Neural progenitor cell (in vitro differentiated cells): ENCODE measurements at places on chromosomes 4 and X.

- no peak for DNase-seq
Observed at GRCh38 chr4:99817309-99817890, 773 bp downstream of the DAPP1 start.

GRCh38 chr4:161517941-161518340, 645.9 kb downstream of the FSTL5 start:
- no peak for DNase-seq

GRCh38 chr4:59966758-59967157, 1233.4 kb upstream of the ADGRL3 start:
- DNase-seq: no peak

- DNase-seq: peak; percentile 45
Observed at GRCh38 chr4:876780-877179, 50.9 kb upstream of the CPLX1 start.

DNA sequence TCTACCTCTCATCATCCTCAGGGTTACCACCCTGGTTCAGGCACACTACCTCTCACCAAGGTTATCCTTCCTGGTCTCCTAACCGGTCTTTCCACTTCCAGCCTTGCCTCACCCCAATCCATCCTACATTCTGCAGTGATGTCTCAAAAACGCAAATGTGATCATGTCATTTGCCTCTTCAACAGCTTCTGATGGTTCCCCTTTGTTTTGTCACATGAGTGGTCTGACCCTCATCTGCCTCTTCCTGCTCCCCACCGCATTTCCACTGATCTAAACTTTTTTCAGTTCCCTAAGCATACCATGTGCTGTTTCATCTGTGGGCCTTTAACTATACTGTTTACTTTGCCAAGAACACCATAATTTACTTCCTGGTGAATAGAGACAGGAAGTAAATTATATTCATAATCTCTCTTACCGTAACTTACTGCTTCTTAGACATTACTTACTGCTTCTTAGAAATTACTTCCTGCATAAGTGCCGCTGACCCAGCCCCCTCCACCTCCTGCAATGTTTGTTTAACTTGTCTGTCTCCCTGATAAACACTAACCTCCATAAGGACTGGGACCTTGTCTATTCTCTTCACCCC, 27.1 kb upstream of the NSUN7 start:
- DNase-seq: no peak

DNA sequence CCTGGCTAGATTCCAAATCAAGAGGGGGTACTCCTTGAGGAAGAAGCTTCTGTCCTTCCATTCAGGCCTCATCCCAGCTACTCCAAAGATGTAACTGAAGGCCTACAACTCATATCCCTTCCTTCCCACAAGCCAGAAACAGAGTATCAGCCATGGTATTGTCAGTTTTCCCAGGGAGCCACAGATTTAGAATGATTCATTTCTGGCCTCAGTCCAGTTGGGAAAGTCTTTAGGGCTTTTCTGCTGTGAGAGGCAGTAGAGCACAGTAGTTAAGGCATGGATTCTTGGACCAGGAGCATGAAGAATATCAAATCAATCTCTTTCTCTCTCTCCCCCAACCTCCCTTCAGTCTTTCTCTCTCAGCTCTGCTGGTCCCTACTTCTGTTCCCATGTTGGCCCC, 505.0 kb downstream of the BCOR start:
- no peak for DNase-seq

- DNase-seq: no peak
Observed at GRCh38 chr4:112214390-112215264, 17.0 kb upstream of the AP1AR start.

DNA sequence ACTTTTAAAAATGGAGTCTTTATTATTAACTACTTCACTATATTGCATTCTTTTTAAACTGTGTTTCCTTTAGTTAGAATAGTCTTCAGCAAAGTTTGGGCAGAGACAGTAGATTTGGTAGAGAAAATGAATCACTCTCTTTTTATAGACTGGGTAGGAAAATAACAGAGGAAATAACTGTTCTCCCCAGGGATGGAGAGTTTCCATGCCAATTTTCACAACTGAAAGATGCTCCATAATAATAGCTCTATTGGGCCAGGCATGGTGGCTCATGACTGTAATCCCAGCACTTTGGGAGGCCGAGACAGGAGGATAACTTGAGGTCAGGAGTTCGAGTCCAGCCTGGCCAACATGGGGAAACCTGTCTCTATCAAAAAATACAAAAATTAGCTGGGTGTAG, 13.1 kb downstream of the HSD17B13 start:
- DNase-seq: no peak

DNA sequence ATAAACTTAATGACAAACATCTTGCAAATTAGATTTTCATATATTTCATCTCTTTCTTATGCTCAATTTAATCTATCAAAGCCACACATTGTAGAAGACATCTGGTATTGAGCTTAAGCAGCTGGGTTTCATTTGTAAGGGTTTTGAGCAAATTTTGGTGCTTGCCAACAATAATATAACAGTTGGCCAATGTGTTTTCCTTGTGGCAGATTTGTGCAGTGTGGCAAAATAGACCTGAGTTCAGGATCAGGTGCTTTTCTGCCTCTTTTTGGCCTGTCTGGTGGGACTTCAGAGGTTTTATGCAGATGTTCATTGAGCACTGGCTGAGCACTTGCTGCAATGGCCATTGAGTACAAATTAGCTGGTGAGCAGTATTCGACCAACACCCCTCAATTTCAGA, 301.9 kb downstream of the BMPR1B start:
- no peak for DNase-seq

- DNase-seq: peak; percentile 77
Observed at GRCh38 chr4:1720163-1720983, 750 bp downstream of the TMEM129 start.

- no peak for DNase-seq
Observed at GRCh38 chr4:69858690-69859089, 1.3 kb downstream of the SULT1E1 start.

- no peak for DNase-seq
Observed at GRCh38 chr4:99665983-99666382, 8.4 kb upstream of the C4orf54 start.

DNA sequence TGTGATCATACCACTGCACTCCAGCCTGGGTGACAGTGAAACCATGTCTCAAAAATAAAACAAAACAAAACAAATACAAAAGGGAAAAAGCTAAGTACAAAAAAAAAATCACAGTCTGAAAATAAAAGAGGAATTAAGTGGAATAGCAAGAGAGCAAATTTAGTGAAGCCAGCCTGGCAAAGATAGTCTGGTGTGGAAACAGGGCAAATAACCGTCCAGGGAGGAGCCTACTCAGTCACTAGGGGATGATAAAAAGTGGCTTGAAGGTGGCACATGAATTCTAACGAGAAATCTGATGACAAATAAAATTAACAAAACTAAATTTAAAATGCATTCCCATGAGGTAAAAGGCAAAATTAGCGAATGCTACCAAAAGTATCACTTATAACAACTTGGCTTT, 8.2 kb downstream of the PDGFC start:
- DNase-seq: no peak

DNA sequence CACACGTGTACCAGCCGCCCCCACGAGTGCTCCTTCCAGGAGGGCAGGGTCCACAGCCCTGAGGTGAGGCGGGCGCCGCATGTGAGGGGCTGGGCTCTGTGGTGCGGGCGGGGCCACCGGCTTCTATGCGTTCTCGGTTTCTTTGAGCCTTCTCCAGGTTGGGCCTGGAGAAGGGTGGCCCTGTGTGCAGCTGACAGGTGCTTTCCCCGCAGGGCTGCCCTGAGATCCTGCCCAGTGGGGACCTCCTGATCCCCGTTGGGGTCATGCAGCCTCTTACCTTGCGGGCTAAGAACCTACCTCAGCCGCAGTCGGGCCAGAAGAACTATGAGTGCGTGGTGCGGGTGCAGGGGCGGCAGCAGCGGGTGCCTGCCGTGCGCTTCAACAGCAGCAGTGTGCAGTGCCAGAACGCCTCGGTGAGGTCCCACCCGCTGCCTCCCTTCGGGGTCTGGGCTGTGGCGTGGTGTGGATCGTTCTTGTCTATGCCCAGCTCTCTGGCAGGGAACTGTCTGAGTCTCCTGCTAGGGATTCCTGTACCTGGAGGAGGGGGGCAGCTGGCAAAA, 6.8 kb downstream of the PLXNA3 start:
- DNase-seq: no peak

- DNase-seq: no peak
Observed at GRCh38 chr4:168743601-168744000, 246.7 kb downstream of the PALLD start.

DNA sequence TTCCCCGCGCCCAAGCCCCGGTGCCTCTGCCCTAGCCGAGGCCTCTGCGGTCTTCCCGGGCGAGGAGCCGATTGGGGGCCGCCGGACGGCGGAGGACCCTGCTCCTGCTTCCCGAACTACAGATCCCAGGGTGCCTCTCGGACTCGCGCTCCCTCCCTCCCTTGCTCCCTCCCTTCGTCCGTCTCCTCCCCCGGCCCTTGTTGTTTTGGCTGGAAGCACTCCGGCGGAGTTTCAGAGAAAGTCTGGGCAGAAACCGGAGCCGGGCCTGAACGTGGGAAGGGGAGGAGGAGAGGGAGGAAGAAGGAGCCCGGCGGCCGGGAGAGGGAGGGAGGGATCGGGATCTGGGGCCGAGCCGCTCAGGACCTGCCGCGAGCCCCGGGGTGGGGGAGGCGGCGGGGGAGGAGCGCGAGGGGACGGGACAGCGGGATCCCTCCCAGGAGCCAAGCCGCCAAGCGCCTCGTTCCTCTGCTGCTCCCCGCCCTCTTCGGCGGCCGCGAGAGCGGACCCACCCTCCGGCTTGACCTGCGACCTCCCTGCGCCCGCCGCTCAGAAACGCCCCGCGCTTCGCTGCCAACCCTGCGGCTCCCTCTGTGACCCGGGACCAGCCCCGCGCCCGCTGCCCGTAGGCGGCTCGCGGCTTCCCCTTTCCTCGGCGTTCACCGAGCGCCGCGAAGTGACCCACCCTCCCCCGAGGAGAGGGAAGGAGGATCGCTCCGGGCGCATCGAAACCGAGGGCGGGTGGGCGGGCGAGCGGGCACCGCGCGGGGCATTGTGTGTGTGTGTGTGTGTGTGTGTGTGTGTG, 496 bp upstream of the GAB1 start:
- DNase-seq: peak; percentile 95

- DNase-seq: peak; percentile 13
Observed at GRCh38 chrX:123219916-123220315, 35.8 kb downstream of the GRIA3 start.

DNA sequence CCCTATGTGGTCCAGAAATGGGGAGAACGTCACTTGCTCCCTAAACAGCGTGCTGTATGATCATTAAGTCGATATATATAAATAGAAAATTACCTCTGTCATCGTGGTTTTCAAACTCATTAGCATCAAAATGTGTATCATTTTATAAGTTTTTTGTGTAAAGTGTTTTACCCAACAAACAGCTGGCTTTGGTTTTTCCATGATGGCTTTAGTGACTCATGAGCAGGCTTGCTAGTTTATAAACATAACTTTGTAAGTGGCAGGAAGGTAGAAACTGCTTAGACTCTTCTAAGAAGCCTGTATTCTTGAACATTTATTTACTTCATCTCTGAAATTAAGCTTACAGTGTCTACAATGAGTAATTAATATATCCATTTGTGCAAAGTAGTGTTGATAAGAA, 108.4 kb upstream of the DIPK2B start:
- no peak for DNase-seq

DNA sequence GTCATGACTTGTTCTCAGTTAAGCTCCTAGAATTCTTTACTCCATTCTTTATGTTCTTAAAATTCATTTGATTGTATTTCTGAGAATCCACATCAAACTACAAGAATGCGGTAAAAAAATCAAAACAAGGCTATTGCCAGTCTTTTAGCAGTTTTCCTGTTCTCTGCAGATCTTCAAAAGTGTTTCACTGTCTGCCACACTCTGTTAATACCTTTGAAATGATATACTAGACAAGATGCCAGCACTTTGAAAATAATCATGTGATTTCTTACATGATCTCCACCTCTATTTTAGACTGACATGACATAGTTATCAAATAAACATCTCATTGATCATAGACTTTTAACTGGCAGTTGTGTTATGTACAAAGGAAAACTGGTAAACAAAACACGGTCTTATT, 30.1 kb upstream of the GPRIN3 start:
- no peak for DNase-seq

DNA sequence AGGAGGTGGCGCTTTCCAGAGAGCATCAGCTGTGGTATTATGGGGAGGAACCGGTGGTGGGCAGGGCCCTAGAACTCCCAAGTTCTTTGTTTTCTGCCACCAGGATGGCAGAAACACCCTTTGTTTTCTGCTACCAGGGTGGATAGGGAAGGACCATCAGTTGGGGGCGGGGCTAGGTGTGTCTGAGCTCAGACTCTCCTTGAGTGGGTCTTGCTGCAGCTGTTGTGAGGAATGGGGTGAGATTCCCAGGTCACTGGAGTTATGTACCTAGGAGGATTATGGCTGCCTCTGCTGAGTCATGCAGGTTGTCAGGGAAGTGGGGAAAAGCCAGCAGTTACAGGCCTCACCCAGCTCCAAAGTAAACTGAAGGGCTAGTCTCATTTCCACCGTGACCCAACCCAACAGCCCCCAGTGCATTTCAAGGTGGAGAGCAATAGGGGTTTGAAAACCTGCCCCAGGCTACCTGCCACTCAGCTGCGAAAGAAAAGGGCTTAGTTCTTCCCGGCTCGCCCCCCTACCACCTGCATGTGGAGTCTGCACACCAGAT, 167.8 kb upstream of the FAM241A start:
- no peak for DNase-seq

GRCh38 chr4:8163026-8163425, 4.4 kb upstream of the ABLIM2 start:
- no peak for DNase-seq

- no peak for DNase-seq
Observed at GRCh38 chr4:17027495-17027894, 129.1 kb upstream of the LDB2 start.

- DNase-seq: no peak
Observed at GRCh38 chr4:145438298-145438697, 43.4 kb upstream of the SMAD1 start.

DNA sequence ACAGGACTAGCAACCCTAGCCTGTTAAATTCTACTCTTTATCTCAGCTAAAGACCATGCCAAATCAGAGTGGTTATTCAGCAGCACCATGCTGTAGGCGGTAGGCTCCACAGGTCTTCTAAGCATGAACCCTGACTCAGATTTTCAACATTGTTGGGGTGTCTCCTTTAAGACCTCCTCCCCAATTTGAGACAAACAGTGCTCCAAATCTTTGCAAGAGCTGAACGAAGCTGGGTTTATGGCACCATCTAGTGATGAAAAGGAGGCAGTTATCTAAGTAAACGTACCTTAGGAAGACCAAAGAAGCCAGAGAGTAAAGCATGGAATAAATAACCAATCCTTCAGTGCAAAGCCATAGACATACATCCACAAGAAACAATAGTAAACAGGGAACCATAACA, 334.5 kb upstream of the SLC7A11 start:
- DNase-seq: peak; percentile 65

DNA sequence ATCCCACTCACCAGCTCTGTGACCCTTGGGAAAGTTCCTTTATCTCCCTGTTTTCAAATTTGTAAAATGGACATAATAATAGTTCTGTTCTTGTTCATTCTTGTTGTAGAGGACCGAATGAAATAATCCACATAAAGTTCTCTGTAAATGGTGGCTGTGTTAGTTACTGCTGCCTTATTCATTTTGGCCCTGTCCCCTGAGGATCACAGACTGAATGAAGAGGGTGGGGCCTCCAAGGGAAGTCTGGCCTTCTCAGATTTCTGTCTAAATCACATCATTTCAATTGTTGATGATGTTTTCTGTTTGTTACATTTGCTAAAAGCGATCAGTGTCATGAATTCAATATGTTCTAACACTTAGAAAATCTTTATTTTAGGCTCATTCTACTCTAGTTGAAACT, 117.9 kb downstream of the PPEF1 start:
- no peak for DNase-seq

- DNase-seq: no peak
Observed at GRCh38 chrX:110055616-110056015, 52.7 kb downstream of the TMEM164 start.
